Fibroblast of skin of left biceps (primary cell): ENCODE measurements at places on chromosomes 13 and 19.

GRCh38 chr19:28502879-28503734, 709.8 kb downstream of the UQCRFS1 start:
- DNase-seq: no peak

- no peak for DNase-seq
These were observed at the start of gene ATP8B3 for GRCh38 chr19:1811942-1812425. Gene ATP8B3, minus strand, starts transcription at chr19:1812276. Its CDS starts 540 bp downstream, at chr19:1811736.

DNA sequence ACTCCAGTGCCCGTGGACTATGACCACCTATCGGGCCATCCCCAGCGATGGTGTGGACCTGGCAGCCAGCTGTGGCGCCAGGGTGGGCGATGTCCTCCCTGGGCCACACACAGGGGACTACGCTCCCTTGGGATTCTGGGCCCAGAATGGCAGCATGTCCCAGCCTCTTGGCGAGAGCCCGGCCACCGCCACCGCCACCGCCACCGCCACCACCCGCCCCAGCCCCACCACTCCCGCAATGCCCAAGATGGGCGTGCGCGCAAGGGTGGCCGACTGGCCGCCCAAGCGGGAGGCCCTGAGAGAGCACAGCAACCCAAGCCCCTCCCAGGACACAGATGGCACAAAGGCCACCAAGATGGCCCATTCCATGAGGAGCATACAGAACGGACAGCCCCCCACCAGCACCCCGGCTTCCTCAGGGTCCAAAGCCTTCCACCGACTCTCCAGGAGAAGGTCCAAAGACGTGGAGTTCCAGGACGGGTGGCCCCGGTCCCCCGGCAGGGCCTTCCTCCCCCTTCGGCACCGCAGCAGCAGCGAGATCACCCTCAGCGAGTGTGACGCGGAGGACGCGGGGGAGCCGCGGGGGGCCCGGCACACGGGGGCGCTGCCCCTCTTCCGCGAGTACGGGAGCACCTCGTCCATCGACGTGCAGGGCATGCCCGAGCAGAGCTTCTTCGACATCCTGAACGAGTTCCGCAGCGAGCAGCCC, 142.3 kb downstream of the DPF1 start:
- DNase-seq: no peak

DNA sequence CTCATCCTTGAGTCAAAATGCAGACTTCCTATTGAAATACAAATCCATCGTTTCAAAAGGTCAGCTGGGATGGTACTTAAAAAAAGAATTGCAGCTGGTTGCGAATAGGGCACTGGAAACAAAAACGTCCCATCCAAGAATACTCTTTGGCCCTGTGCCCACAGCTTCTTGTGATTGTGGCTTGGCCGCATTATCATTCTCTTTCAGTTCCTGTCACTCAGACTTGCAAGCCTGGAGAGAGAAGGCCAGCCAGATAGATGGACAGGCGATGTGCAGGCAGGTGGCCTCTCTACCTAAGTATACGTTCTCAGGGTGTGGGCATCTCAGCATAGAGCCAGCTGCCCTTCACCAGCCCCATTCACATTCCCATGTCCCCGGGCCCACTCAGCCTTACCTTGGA, 208.5 kb upstream of the ZNF536 start:
- DNase-seq: no peak

- DNase-seq: peak; percentile 15
These were observed 406.8 kb downstream of the MYO16 start for GRCh38 chr13:109036078-109036780.

DNA sequence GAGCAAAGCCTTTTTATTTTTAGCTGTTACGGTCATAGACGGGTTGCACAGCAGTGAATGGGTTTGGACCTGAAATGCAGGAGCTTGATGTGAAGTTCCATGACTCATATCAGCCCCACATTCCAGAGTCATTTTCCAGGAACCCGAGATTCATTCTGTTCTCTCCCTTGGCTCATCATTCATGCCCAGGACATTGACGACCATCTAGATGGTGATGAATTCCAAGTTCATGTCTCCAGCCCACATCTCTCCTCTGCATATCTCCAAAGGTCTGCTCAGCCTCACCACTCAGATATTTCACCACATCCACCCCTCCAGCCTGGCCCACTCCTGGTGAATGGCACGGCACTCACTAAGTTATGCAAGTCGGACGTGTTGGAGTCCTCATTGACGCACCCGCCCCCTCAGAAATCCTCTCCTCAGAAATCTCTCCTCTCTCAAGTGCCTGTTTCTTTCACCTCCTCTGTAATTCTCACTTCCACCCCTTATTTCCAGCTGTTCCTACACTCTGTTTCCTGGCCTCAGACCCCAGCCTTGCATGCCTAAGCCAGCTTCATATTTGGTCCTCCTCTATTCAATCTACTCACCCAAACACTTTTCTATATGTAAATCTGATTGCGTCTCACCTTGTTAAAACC, 83.1 kb downstream of the ALOX5AP start:
- DNase-seq: peak; percentile 89

DNA sequence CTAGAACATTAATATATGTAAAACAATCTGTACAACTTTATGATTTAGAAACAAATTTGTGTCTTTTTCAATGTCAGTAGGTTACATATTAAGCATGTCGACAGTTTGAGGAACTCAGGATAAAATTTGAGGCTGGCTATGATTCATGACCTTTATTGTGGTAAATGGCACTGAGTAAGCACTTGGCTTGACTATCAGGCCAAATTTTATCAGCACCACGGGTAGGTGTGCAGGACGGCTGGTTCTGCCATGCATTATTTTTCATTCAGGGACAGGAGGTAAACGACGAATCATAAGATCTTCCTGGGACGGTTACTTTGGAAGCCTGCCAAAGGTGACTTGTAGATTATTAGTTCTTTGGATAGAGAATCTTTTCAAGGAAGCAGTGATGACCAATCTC, 19.9 kb upstream of the CYP4F8 start:
- no peak for DNase-seq

- peak; percentile 73 for DNase-seq
These were observed 53.3 kb downstream of the PARP4 start for GRCh38 chr13:24459234-24459633.

- peak; percentile 81 for DNase-seq
These were observed 2.5 kb downstream of the LDLR start for GRCh38 chr19:11091703-11092153.

DNA sequence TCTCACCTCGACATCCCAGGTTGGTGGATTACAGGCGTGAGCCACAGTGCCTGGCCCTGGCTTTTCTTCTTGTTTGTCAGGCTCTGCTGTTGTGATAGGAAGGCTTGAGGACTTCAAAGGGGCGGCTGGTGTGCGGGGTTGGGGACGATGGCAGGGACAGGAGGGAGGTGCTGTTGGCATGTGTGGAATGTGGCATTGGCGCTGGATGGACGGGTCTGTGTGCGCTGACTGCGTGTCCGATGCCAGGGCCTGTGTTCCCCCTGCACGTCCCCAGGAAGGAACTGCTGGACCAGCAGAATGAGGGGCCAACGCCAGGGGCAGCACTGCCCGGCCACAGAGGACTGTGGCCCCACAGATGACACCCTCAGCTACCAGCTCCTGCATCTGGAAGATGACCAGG, 12.7 kb upstream of the PTBP1 start:
- DNase-seq: no peak

GRCh38 chr13:112774829-112775565, 85.2 kb downstream of the ATP11A start:
- DNase-seq: no peak

DNA sequence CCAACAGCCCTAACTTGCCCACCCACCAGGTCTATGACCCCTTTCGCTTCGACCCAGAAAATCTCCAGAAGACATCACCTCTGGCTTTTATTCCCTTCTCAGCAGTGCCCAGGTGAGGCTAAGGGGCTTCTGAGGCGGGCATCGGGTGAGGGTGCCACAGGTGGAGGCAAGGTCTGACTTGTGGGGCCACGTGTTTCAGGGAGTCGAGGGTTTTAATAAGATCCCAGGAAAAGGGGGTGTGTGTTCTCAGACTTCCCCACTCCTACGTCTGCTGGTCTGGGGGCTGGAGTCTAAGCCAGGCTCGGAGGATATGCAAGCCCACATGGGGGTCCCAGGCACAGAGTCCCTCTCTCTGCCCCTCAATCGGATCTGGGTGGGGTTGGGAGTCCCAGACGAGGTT, 30.9 kb upstream of the CYP4F8 start:
- DNase-seq: no peak

DNA sequence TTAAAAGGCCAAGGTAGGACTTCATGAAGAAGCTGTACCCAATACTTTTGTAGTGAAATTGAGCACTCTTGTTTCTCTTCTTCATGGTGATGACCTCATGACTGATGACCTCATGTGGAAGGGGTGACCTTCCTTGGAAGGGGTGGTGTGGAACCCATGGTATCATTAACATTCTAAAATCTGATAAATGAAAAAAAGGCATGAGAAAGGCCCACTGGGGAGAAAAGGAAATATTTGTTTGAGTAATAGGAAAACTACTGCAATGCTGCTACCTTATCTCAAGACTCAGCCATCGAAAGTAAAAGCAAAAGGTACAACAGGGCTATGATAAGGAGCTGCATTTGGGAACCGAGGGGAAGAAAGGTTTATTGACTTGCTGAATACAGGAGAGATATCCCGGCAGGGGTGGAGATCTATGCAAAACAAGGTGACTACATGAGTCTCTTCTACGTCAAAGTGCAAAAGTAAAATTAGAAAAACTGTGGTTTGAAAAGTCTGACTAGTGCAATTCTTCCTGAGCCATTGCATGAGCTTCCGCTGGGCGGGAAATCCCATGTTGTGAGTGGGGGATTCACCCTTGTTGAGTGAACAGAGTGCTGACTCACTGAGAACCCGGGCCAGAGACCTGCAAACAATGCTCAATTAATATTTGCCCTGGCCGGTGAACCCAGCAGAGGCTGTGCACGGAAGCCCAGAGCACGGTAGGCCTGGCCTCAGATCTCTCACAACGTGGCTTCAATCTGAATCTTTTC, 138.9 kb upstream of the RFC3 start:
- no peak for DNase-seq

GRCh38 chr13:90830782-90831181, 516.7 kb upstream of the MIR17HG start:
- DNase-seq: no peak
